D721Med (cell line): ENCODE measurements at places on chromosomes 1 and 21.

GRCh38 chr1:235049217-235049616, 79.4 kb downstream of the TOMM20 start:
- DNase-seq, result no peak

DNA sequence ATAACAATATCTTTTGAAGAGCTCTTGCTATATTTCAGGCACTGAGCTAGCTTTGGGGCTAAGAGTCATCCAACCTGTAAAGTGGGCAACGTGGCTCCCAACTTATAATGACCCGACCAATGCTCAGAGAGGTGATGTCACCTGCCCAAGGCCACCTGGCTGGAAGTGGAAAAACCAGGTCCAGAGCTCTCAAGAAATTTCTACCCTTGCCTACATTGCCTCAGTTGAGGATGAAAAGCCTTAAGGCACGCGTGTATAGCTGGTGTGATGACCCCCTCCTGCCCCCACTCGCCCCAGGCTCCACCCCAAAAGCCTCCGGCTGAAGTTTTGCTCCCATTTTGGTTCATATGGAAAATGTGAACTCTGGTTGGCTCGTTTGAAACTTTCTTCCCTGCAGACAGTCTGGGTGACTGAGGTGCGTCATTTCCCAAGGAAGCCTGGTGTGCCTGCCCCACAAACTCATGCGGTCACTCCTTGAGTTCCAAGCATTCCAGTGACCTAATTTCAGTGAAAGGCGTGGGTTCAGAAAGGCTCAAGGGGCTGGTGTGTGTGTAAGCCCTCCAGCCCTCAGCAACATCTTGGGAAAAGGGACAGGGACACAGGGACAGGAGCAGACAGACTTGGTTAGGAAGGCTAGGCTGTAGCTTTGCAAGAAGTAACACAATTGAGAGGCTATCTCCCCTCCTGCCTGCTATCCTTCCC, 20.5 kb downstream of the HTR1D start:
- no peak for DNase-seq

DNA sequence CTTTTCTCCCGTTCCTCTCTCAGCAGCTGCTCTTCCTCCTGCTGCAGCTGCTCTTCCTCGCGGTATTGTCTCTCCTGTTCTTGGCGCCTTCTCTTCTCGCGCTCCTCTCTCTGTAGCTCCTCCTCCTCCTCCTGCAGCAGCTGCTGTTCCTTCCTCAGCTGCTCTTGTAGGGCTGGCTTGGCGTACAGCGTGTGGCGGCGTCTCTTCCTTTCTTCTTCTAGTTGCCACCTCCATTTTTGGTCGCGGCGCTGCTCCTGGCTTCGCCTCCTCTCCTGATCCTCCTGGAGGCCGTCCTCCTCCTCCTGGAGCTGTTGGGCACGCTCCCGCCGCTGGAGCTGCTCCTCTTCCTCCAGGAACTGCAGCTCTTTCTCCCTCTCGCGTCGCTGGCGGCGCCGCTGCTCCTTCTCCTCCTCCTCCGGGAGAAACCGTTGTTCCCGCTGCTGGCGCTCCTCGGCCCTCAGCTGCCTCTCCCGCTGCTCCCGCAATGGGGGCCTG, 4.8 kb downstream of the TCHH start:
- no peak for DNase-seq

GRCh38 chr1:15952317-15953258, 23.3 kb downstream of the ZBTB17 start:
- DNase-seq, result no peak

DNA sequence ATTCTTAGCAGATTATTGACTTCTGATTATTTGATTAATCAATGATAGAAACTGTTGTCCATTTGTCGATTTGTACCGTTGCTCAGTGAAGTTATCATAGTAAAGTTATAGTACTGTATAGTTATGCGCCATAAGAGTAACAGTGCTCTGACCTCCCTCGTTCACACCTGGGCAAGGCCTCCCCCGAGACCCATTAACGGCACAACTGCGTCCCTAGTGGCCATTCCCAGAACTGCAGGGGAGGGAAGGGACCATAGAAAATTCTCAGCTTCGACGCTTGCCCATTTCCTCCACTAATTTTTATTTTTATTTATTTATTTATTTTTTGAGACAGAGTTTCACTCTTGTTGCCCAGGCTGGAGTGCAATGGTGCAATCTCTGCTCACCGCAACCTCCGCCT, 334.4 kb downstream of the DSCAM start:
- DNase-seq, result no peak

GRCh38 chr1:157700732-157701131, at the start of gene FCRL3:
FCRL3 (minus strand) TSS chr1:157700769; CDS start chr1:157700489, 280 bp downstream.
- no peak for DNase-seq
